Heart left ventricle (tissue), 16 donors: ENCODE measurements at places on chromosomes 16 and 17.

- no peak overlapping the region for H3K4me3 ChIP-seq
- H3K27ac ChIP-seq = no peak overlapping the region
- no peak for DNase-seq
- H3K4me1 ChIP-seq = no peaks in the 10 kb centered on the region
These were observed 35.5 kb downstream of the GRB7 start for GRCh38 chr17:39772987-39773934.

DNA sequence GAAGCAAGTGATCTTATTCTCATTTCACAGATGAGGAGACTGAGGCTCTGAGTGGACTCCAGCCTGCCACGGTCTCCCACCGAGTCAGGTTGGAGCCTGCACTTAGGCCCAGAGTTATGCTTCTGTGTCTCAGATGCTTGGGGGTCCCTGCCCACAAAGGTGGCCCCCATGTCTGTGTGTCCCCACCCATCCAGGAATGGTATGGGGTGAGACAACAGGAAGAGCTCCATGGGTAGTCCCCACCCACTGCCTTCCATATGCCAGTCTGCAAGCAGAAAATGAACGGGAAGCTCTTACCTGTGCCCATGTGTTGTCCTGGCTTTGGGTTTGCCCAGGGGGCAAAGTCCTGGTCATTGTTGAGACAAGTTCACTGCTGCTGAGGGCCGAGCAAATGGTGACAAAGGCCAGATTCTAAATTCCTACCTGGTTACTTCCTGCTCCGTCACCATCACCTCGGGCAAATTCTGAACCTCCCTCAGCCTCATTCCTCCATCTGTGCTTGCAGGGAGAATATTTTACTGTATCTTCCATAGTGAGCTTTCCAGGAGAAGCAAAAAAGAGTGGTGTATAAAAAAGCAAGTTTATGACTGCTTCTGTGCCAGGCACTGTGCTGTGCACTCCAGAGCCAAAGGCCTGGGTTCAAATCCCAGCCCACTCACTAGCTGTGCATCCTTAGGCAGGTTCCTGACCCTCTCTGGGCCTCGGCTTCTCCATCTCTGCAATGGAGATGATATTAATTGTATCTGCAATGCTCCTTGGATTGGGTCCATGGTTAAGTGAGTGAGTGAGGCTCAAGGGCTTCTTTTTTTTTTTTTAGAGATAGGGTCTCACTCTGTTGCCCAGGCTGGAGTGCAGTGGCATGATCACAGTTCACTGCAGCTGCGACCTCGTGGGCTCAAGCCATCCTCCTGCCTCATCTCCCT, 9.3 kb downstream of the IL4R start:
- H3K36me3 ChIP-seq = no peaks in the 10 kb centered on the region
- H3K4me3 ChIP-seq = no peak overlapping the region
- no peak for DNase-seq
- no peak overlapping the region for H3K27ac ChIP-seq
- no peaks in the 10 kb centered on the region for H3K27me3 ChIP-seq

DNA sequence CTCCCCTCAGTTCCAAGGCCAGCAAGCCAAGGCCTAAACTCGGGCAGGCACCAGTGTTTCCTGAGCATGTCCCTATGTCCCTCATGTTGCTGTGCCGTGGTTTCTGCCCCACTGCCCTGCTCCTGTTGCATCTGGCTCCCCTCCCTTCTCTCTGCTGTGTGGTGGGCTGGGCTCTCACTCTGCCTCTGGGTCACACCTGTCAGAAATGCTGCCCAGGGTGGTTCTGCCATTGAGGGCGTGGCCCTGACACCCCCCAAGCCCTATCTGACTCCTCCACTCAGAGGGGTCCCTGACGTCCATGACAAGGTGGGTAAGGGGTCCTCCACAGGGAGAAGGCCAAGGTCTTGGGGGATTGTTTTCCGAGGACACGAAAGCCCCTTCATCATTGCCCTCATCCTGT, 9.2 kb upstream of the ITGA3 start:
- no peak for DNase-seq
- peaks cover 23% of the 10 kb centered on the region for H3K4me1 ChIP-seq
- no peak overlapping the region for H3K4me3 ChIP-seq

DNA sequence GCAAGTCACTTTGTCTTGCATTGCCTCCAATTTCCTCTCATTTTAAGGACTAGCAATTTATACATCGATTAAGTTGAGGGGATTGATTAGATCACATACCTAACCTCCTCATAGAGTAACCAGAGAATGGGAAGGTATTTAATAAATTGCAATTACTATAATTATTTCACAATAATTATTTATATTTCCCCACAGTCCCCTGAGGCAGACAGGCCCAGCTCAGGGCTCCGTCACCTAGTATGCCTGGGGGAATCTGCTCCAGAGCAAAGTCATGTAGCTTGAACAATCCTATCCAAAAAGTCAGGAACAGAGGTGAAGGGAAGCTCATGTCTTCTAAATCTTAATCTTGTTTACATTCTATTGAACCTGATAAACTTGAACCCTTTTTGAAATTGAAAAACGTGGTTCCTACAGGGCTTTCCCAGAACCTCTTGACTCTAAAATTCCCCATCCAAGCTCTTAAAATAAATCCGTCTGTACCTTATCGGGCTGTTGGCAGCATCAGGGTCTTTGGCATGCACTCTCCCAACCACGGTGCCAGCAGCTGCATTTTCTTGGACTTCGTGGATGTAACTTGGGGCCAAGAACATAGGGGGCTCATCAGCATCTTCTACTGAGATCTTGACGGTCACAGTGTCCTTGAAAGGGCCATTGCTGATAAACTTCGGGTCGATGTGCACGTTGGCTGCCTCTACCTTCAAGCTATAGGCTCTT, 140.1 kb downstream of the CDH11 start:
- H3K4me3 ChIP-seq = no peak overlapping the region
- no peaks in the 10 kb centered on the region for H3K27me3 ChIP-seq

DNA sequence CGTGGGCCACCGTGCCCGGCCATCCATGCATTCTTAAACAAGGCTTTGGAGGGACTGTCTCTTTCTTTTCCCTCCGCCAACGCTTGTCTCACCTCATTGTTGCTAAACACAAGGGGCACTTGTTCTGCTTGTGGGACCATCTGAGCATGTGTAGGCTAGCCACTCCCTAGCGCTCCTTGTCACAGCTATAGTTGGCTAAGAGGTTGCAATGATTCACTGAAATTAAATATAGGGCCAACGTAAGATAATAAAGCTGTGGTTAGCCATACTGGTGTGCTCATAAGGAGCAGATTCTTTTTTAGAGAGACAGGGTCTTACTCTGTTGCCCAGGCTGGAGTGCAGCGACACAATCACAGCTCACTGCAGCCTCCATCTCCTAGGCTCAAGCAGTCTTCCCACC, 41.2 kb downstream of the KIAA0513 start:
- H3K36me3 ChIP-seq = no peaks in the 10 kb centered on the region
- H3K27me3 ChIP-seq = no peaks in the 10 kb centered on the region
- DNase-seq = no peak
- no peak overlapping the region for H3K27ac ChIP-seq
- H3K4me1 ChIP-seq = peaks cover 11% of the 10 kb centered on the region
- H3K4me3 ChIP-seq = no peak overlapping the region

- peaks cover 35% of the 10 kb centered on the region for H3K36me3 ChIP-seq
- DNase-seq = peak; percentile 42
- peaks cover 60% of the 10 kb centered on the region for H3K4me1 ChIP-seq
- no peaks in the 10 kb centered on the region for H3K27me3 ChIP-seq
- no peak overlapping the region for H3K4me3 ChIP-seq
- H3K27ac ChIP-seq = no peak overlapping the region
These were observed 26.4 kb downstream of the CASKIN2 start for GRCh38 chr17:75488693-75489510.

GRCh38 chr16:25812215-25812614, 120.5 kb downstream of the HS3ST4 start:
- no peak overlapping the region for H3K4me3 ChIP-seq
- no peaks in the 10 kb centered on the region for H3K36me3 ChIP-seq
- no peaks in the 10 kb centered on the region for H3K4me1 ChIP-seq
- no peak overlapping the region for H3K27ac ChIP-seq
- DNase-seq = no peak
- H3K27me3 ChIP-seq = no peaks in the 10 kb centered on the region

GRCh38 chr16:11613381-11614303, 26.9 kb upstream of the LITAF start:
- H3K4me1 ChIP-seq = peaks cover 5% of the 10 kb centered on the region
- H3K36me3 ChIP-seq = no peaks in the 10 kb centered on the region
- peak overlapping the region; percentile 13 for H3K27ac ChIP-seq
- no peak overlapping the region for H3K4me3 ChIP-seq
- H3K27me3 ChIP-seq = no peaks in the 10 kb centered on the region
- peak; percentile 64 for DNase-seq

DNA sequence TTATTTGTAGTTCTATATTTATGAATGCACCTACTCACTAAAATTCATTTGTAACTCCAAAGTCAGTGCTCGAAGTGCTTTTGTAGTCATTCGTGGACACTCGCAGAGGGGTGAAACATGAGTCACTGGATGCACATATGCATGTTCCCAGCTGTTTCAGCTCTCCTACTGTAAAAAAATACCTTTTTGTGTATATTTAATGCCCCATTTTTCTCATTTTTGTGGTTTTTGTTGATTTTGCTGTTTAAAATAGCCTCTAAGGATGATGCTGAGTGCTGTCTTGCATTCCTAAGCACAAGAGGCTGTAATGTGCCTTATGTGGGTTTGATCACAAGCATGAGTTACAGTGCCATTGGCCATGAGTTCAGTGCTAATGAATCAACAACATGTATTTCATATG, 30.6 kb downstream of the CENPV start:
- no peaks in the 10 kb centered on the region for H3K4me1 ChIP-seq
- peaks cover 28% of the 10 kb centered on the region for H3K36me3 ChIP-seq
- H3K27ac ChIP-seq = no peak overlapping the region
- DNase-seq = no peak
- H3K4me3 ChIP-seq = no peak overlapping the region

GRCh38 chr17:34547453-34548063, 31.8 kb upstream of the TMEM132E start:
- no peaks in the 10 kb centered on the region for H3K36me3 ChIP-seq
- peaks cover 49% of the 10 kb centered on the region for H3K27me3 ChIP-seq
- H3K27ac ChIP-seq = no peak overlapping the region
- DNase-seq = no peak
- H3K4me1 ChIP-seq = no peaks in the 10 kb centered on the region

DNA sequence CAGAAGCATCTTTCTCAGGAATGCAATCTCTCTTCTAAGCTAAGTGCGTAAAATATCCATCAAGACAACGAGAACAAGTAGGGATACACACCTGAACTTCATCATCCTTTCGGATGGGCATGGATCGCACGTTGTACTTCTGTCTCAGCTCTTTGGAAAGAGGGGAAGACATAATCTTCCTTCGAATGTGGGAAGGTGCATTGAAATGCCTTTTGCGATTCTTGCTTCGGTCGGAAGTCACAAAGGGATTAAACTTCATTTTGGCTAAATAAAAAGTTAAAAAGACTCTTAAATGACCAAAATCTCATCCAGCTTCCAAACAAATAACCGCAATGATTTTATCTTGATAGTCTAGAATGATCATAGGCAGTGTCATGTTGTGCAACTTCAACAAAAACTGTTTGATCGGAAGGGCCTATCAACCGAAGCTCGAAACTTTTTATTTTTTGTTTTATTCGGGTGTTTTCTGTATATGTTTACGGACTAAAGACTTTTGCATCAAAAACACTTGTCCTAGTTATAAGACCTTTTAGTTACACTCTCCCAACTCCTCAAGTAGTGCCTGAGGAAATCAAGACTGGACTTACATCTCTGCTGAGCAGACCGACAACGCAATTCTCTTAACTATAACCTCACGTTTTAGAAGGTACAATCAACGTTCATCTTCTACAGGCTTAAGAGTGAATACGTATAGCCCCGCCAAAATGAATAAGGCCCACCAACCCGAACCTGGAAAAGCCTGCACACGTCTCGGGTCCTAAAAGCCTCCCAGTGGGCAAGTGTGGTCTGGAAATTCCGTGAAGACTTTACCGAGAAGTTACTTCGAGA, 727 bp downstream of the RPL26 start:
- no peak for DNase-seq
- peak overlapping the region; percentile 40 for H3K4me3 ChIP-seq
- peak overlapping the region; percentile 85 for H3K27ac ChIP-seq
- H3K4me1 ChIP-seq = peaks cover 15% of the 10 kb centered on the region

DNA sequence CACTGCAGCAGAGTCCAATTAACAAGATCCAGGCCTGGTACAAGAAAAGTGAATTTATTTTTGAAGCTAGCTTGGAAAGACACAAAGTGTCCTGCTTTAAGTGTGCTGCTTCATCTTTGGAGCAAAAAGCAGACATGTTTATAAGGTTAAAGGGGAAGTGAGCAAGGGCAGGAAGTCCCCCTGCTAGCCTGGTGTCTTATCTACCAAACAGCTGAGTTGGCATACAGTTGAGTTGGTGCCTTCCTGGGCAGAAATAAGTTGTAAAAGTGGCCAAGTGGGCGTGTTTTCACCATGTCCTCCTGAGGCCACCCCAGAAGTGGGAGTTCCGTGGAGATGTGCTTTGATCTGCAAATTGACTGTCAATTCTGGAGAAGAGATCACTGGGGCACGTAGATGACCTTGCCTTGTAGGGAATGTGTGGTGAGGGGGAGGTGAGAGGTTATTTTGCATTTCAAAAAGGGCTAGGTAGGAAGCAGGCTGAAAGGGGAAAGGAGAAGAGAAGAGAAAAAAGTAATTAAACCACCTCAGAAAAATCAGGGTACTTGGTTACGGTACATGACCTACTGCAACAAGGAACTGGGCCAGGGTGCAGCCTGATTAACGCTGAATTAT, 38.3 kb upstream of the HSBP1 start:
- no peaks in the 10 kb centered on the region for H3K4me1 ChIP-seq
- DNase-seq = no peak
- no peaks in the 10 kb centered on the region for H3K36me3 ChIP-seq
- no peak overlapping the region for H3K27ac ChIP-seq
- H3K27me3 ChIP-seq = no peaks in the 10 kb centered on the region
- no peak overlapping the region for H3K4me3 ChIP-seq

GRCh38 chr17:33561569-33562334, 268.7 kb upstream of the ASIC2 start:
- no peak overlapping the region for H3K4me3 ChIP-seq
- no peaks in the 10 kb centered on the region for H3K27me3 ChIP-seq
- no peaks in the 10 kb centered on the region for H3K4me1 ChIP-seq
- no peak for DNase-seq
- no peak overlapping the region for H3K27ac ChIP-seq

GRCh38 chr16:24282141-24282540, 26.0 kb downstream of the CACNG3 start:
- H3K27ac ChIP-seq = no peak overlapping the region
- no peaks in the 10 kb centered on the region for H3K36me3 ChIP-seq
- H3K4me1 ChIP-seq = no peaks in the 10 kb centered on the region
- no peak for DNase-seq
- no peak overlapping the region for H3K4me3 ChIP-seq

DNA sequence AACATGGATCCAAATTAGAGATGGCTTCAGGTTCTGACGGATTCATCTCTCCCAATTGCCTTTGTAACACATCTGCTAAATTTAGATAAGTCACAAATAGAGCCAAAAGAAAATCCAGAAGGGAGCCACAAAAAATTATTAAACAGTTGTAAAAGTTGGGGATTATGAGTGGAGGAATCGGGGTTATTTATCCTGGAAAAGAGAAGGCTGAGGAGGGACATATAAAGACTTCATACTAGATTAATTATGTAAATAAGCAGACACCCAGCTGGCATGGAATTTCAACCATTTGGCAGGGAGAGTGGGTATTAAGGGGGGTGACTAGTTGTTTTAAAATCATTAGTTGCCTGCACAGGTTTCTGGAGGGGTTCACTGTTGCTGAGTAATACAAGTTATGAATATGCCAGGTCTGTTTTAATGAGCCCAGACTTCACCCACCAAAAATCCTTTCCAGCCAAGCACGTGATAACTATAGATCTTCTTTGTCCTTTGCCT, 89.6 kb downstream of the CDH13 start:
- H3K36me3 ChIP-seq = no peaks in the 10 kb centered on the region
- H3K27ac ChIP-seq = peak overlapping the region; percentile 68
- no peak for DNase-seq
- no peak overlapping the region for H3K4me3 ChIP-seq
- peaks cover 9% of the 10 kb centered on the region for H3K4me1 ChIP-seq
